Fibroblast of skin of scalp (primary cell): ENCODE measurements at places on chromosomes 7 and 10.
A peak's percentile ranks its signal among the peaks of the same experiment; 100 is the strongest.

- peak; percentile 30 for DNase-seq
Measured at GRCh38 chr7:67311901-67312300, 315.3 kb downstream of the TYW1 start.

- no peak for DNase-seq
Measured at GRCh38 chr7:20474249-20474648, 141.2 kb upstream of the ABCB5 start.

GRCh38 chr7:139439375-139439774, 44.1 kb downstream of the KLRG2 start:
- DNase-seq, result no peak

DNA sequence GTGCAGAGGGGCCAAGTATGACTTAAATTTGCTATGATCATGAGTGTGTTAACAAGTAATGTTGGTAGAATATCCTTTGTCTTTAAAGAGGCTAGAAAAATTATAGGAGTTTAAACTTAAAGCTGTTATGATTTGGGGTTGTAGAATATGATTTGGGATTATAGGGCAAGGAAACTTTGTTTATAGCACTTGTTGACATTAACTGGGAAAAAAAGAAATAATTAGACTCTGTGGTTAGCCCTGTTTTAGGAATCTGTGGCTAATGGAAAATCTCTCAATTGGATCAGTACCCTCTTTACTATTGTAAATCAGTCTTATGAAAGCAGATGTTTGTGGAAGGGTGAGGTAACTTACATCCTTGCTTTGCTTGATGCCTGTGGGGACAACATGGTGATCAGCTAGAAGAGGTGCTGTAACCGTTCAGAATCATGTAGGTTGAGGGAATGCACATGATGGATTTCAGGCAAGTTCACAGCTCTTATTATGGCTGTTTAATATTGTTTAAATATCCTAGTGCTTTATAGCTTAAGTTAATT, 11.1 kb downstream of the ING3 start:
- DNase-seq, result no peak

DNA sequence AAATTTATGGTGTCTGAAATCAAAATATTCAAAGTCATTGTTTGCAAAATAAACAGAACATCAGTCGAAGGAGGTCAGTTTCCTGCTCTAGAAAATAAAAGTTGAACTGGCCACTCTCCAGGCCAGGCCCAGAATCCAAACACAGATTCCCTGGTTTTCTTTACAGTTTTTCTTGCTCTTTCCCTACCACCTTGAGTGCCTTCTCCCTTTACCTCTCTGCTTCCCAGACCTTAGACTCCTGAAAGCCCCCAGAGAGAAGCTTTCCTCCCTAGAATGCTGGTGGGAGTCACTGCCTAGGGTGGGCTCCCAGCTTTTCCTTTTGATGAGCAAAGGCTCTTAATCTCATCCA, 6.1 kb downstream of the DNTT start:
- DNase-seq, result no peak

- peak; percentile 24 for DNase-seq
Measured at GRCh38 chr7:85776691-85777345, 590.0 kb upstream of the SEMA3D start.
